T-cell (primary cell): ENCODE measurements at places on chromosomes 5 and 9. TPM values are rescaled to one million over a fixed set of nuclear protein-coding genes. Genes with fewer than 3 reads are reported as not detected.

DNA sequence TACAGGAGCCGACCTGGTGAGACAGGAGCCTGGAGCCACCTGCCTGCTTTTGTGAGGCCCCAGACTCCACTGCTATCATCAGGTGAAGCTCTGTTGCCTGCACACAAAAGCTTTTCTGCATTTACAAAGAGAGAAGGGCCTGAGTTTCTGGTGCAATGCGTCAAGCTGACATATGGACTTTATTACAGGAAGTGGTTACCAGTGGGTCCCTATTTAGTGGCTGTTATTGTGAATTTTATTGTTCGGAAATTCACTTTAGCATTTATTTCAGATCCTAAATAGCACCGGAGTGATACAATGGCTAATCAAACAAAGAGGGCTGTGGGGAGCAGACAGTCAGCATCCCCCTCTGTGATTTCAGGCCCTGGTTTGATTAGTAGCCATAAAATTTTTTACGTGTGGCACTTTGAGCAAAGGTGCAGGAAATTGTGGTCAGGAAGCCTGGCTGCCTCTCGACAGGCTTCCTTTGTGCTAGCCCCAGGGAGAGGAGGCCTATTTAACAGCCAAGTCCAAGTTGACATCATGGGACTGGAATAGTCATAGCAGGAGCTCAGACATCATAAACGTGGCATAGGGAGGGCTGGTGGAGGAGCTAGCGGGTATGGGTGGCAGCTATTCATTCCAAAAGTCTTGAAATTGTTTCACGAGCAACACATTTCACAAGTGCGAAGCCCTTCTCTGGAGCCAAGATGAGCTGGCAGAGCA lies 8.4 kb downstream of the TGFBI start:
- peaks cover 6% of the 10 kb centered on the region for H3K4me1 ChIP-seq
- no peaks in the 10 kb centered on the region for H3K27me3 ChIP-seq
- peak overlapping the region; percentile 74 for H3K27ac ChIP-seq
- H3K4me3 ChIP-seq = no peak overlapping the region

DNA sequence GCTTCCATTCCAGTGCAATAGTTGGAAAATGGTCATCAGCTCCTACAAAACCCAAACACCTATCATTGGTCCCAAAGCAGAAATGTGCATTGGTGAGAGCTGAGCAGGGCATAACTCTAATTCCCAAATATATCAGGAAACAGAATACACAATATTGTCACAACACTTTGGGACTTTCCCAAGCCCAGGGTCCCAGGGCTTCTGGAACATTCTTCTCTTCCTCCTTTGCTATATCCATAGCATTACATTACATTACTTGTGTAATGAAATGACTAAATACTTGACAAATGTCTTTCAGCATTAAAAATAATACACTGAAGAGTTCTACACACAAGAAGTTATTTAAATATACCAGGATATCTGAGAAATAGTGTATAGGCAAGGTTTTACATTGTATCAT lies 45.6 kb downstream of the LIX1 start:
- no peaks in the 10 kb centered on the region for H3K27me3 ChIP-seq
- no peaks in the 10 kb centered on the region for H3K36me3 ChIP-seq
- no peak overlapping the region for H3K4me3 ChIP-seq
- no peaks in the 10 kb centered on the region for H3K4me1 ChIP-seq
- no peak for DNase-seq

GRCh38 chr9:35569206-35569605 lies 35.9 kb upstream of the TESK1 start:
- DNase-seq = no peak
- peaks cover 5% of the 10 kb centered on the region for H3K4me1 ChIP-seq
- H3K27me3 ChIP-seq = no peaks in the 10 kb centered on the region
- no peak overlapping the region for H3K4me3 ChIP-seq
- H3K27ac ChIP-seq = no peak overlapping the region
- H3K36me3 ChIP-seq = no peaks in the 10 kb centered on the region

- H3K27me3 ChIP-seq = no peaks in the 10 kb centered on the region
- H3K36me3 ChIP-seq = no peaks in the 10 kb centered on the region
- no peak overlapping the region for H3K4me3 ChIP-seq
- DNase-seq = no peak
- H3K4me1 ChIP-seq = no peaks in the 10 kb centered on the region
Measured at GRCh38 chr5:54718656-54719055, 201.1 kb downstream of the SNX18 start.

INSL6 gene
- not detected for total RNA-seq

C5orf52 gene
- total RNA-seq = not detected

DNA sequence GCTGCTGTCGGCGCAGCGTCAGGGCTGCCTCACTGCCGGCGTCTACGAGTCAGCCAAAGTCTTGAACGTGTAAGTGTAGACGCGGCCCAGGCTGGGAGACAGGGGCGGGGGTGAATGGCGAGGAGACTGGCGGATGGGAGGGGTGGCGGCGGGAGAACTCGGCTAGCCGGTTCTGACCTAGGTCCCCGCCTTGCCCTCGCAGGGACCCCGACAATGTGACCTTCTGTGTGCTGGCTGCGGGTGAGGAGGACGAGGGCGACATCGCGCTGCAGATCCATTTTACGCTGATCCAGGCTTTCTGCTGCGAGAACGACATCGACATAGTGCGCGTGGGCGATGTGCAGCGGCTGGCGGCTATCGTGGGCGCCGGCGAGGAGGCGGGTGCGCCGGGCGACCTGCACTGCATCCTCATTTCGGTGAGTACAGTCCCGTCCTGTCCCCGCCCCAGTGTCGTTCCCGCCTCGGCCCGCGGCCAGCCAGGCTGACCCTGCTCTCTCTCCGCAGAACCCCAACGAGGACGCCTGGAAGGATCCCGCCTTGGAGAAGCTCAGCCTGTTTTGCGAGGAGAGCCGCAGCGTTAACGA lies 745 bp downstream of the GADD45G start:
- no peak for DNase-seq
- H3K4me3 ChIP-seq = peak overlapping the region; percentile 71
- peaks cover 53% of the 10 kb centered on the region for H3K27me3 ChIP-seq

DNA sequence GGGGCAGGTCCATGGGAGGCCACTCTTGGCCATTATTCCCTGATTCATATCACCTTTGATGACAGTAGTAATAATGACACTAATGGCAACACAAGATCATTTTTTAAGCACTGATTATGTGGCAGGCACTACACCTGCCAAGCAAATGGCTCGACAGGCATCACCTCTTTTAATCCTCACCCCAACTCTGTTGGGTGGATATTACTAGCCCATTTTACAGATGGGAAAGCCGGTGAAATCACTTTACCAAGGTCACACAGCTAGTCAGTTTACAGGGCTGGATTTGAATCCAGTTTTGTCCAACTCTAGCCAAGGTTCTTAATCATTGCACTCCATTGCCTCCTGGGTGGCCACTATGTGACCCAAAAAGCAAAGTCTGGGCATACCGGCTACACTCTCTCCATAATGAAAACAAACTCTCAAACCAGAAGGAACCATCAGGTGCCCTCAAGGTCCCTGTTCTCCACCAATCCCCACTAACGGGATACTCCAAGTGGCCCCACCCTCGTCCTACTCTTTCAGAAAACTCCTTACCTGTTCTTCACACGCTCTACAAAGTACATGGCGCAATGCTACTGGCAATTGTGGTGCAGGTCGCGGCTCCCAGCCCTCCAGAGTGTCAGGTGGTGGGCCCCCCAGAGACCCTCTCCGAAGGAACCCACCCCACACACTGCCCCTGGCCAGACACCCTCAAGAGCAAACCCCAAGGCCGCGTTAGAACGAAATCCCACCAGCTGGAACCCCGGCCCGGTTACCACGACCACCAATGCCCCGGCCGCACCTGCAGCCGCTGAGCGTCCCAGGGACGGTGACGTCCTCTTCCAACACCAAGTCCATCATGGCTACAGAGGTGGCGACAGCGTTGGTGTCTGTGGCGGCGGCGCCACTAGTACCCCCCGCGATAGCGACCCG lies 572 bp downstream of the CDK5RAP2 start:
- peak overlapping the region; percentile 92 for H3K4me3 ChIP-seq
- no peak for DNase-seq

PCA3 gene
- not detected for total RNA-seq

GRCh38 chr9:70975821-70976220 lies 145.6 kb downstream of the TRPM3 start:
- no peaks in the 10 kb centered on the region for H3K4me1 ChIP-seq
- no peak overlapping the region for H3K27ac ChIP-seq
- no peaks in the 10 kb centered on the region for H3K27me3 ChIP-seq
- no peaks in the 10 kb centered on the region for H3K36me3 ChIP-seq
- DNase-seq = no peak

GRCh38 chr9:94786586-94786985 lies 60.1 kb downstream of the AOPEP start:
- DNase-seq = no peak
- H3K4me3 ChIP-seq = no peak overlapping the region
- no peaks in the 10 kb centered on the region for H3K36me3 ChIP-seq
- H3K27me3 ChIP-seq = no peaks in the 10 kb centered on the region
- no peaks in the 10 kb centered on the region for H3K4me1 ChIP-seq

DNA sequence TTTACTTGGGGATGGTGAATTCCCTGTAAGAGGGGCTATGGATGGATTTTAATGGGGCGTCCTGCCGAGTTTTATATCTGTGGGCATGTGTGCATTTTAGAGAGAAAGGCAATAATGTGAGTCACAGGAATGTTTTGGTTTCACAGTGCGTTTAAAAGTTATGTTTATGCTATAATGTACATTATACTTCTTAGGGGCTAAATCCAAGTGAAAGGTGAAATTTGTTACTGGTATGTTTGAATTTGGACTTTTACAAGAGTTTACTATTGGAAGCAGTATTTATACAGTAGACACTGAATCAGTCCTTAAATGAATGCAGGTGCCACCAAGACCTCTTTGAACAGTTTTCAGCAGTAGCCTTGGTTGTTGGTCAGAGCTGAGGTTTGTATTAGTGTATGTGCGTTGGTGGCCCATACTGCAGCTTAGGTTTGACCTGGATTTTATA lies 5.6 kb downstream of the JMY start:
- H3K27me3 ChIP-seq = no peaks in the 10 kb centered on the region
- peaks cover 24% of the 10 kb centered on the region for H3K4me1 ChIP-seq
- no peak overlapping the region for H3K27ac ChIP-seq
- no peak for DNase-seq
